ENCODE measurements at places on chromosomes 7 and 10. TPM values are rescaled to one million over a fixed set of nuclear protein-coding genes. Genes with fewer than 3 reads are reported as not detected.

TMEM236 gene
- total RNA-seq, result 0.20 TPM

- DNase-seq, result no peak
Observed at GRCh38 chr10:24533981-24534380, 189.7 kb downstream of the ARHGAP21 start.

DNA sequence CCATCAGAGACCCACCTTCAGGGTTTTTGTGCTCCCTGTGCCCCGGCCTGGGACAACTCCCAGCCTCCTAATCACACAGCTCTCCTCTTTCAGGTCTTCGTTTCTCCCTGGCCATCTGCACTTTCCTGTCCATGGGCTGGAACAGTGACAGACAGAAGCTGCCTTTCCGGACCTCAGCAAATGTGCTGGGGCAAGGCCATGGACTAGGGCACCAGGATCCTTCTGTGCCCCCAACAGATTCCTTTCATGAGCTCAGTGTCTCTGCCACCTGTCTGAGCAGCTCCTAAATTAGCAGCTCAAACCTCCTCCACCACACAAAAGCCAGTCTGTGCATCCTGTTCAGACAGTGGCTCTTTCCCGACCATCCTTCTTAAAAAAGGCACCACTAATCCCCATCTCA lies 41.9 kb upstream of the FRMD4A start:
- no peak for DNase-seq

GRCh38 chr10:21449288-21449966 lies 76.1 kb downstream of the SKIDA1 start:
- no peak for DNase-seq

DNA sequence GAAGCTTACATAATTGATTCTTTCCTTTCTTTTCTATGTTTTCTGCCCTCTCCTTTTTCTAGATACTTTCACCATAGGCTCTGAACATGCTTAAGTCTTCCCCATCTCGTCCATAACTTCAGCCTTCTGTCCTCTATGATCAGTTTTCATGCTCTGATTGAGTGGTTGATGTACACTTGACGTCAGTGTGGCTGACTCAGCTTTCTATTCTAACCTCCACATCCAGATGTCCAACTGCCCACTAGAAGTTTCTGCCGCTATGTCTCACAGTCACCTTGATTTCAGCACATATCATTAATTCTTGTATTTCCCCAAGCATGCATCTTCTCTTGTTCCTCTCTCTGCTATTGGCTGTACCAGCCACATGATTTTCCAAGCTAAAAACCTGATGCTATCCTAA lies 15.0 kb downstream of the CDK14 start:
- no peak for DNase-seq

- peak; percentile 45 for DNase-seq
Observed at GRCh38 chr7:98211221-98211675, at the start of gene BHLHA15. BHLHA15 (plus strand) TSS chr7:98211439; CDS start chr7:98212310, 871 bp downstream.

GRCh38 chr7:85275204-85275603 lies 88.3 kb upstream of the SEMA3D start:
- DNase-seq, result no peak

GRCh38 chr10:48671914-48672595 lies 12.6 kb upstream of the WDFY4 start:
- no peak for DNase-seq

- no peak for DNase-seq
Observed at GRCh38 chr10:133115453-133115842, 27.7 kb downstream of the ADGRA1 start.

GRCh38 chr7:14606101-14606500 lies 296.4 kb downstream of the DGKB start:
- no peak for DNase-seq

Measured in PC-9 (cell line).